ENCODE measurements at places on chromosomes 2 and 18. TPM values are rescaled to one million over a fixed set of nuclear protein-coding genes. Genes with fewer than 3 reads are reported as not detected.

GRCh38 chr18:75156831-75157230 lies 52.1 kb downstream of the PTGR3 start:
- ATAC-seq = no peak

DNA sequence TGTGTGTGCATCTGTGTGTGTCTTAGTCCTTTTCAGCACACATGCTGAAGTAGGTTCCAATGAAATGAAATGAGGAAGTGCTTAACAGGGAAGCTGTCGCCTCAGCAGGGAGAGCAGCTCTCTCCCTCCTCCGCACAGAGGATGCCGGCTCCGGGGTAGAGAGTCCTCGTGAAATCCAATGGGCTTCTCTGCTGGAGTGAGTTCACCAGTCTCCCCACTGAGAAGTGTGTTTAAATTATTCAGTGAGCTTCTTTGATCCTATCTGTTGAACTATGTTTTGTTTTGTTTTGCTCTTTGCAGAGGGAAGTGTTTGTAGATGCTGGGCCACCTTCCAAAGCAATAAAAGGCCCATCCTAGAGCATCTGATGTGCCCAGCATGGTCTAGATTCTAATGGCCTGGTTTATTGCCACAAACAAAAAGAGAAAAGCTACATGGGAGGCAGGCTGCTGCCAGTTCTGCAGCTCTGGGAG lies 6.7 kb downstream of the PPP1R7 start:
- no peak for ATAC-seq

ASXL3 gene
- total RNA-seq = not detected

DLX2 gene
- total RNA-seq = not detected

SNED1 gene
- 3.0 TPM for total RNA-seq

- no peak for ATAC-seq
Observed at GRCh38 chr18:4024702-4025101, 430.4 kb downstream of the DLGAP1 start.

DNA sequence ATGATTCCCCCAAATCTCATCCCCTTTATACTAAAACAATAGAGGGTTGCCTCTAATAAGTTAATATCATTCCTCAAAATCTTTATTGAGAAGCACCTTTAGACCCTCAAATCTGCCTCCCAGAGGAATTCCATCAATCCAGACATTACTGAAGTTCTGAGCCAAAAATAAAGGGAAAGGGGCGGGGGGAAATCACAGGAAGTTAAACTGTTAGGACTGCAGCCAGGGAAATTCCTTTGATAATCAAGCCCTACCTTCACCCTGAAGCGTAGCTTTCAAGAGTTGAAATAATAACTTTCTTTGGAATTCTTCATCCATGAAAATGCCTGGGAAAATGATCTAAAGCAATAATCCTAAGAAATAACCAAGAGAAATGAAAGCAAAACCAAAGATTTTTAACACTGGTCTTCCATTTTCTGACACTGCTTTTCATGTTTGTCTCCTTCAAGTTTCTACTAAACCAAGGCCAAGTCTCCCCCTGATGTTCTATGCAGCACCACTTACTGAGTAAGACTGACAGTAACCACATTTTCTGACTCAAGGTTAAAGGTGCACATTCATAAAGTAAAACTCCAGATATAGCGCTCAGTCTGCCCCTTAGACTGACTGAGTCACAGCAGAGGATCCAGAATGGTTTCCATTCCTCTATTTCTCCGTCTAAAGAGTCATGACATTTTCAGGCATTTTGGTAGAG lies 78.2 kb downstream of the TCF4 start:
- peak; percentile 71 for ATAC-seq

CRACDL gene
- 0.16 TPM for total RNA-seq

ERFE gene
- total RNA-seq = not detected

GRCh38 chr18:60675801-60676200 lies 303.2 kb upstream of the MC4R start:
- ATAC-seq = no peak

SP5 gene
- total RNA-seq = 0.19 TPM

GRCh38 chr2:99595373-99595772 lies 105.6 kb upstream of the REV1 start:
- ATAC-seq = no peak

C2orf66 gene
- 1.0 TPM for total RNA-seq

ZAP70 gene
- 233 TPM for total RNA-seq

KIAA1328 gene
- 8.9 TPM for total RNA-seq

DNA sequence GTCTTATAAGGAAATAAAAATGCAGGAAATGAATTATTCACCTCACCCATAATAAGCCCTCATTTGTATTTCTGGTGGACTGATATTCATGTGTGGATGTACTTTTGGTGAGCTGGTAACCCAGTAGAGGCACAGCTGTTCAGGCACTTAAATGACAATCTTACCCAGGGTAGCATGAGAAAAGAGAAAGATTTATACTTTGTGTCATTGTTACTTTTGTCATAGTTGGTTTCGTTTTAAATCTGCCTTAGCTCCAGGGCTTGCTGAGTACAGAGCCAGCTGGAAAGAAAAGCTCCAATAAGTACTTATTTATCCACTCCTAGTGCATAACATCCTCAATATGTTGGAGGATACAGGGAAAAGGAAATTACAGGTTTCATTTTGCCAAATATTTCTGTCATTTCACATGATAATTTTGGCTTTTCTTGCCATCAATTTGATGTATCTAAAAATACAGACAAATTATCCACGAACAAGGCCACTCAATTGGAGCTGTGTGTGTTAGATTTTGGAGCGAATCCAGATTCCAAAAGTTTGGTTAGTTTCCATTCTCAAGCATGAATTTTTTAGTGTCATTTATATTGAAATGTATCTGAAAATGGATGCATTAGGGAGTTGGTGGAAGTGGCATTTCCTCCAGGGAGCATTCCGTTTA lies 1276.1 kb upstream of the FAM98A start:
- no peak for ATAC-seq

DNA sequence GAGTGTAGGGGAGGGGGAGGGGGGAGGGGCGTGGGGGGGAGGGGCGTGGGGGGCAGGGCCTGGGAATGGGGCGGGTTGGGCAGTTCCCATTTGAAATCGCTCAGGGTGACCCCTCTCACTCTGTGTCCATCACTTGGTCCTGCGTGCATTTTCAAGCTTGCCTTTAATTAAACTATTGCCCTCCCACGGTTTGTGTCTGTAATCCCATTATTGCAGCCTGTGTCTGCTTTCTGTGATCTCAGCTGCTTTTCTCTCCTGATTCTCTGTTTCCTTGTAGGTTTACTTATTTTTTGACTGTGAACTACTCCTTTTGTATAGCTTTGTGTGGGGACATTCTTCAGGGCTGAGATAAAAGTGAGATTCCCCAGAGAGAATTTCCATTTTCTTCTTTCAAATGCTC lies 1.3 kb downstream of the DCDC2C start:
- ATAC-seq = no peak

HOXD13 gene
- total RNA-seq = not detected

SGO2 gene
- 67.7 TPM for total RNA-seq

SATB2 gene
- 0.15 TPM for total RNA-seq

- peak; percentile 18 for ATAC-seq
Observed at GRCh38 chr2:96856776-96857666, 795 bp downstream of the ANKRD39 start.

DNA sequence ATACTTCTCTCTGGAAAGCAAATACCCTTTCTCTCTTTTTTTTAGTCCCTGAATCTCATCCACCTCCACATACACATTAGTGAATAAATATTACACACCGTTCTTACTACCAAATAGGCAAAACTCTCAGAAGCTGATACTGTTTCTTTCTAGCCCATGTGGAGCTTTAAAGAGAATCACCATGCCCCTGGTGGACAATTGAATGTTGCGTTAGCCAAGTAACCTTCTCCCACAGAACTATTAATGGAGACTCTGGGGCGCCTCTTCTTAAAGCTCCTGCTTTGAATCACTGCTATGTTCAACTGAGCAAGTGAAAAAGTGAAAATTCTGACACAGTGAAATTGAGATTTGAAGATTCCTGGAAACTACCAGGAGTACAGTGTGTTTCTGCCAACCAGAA lies 522.8 kb upstream of the CDH7 start:
- no peak for ATAC-seq

DNA sequence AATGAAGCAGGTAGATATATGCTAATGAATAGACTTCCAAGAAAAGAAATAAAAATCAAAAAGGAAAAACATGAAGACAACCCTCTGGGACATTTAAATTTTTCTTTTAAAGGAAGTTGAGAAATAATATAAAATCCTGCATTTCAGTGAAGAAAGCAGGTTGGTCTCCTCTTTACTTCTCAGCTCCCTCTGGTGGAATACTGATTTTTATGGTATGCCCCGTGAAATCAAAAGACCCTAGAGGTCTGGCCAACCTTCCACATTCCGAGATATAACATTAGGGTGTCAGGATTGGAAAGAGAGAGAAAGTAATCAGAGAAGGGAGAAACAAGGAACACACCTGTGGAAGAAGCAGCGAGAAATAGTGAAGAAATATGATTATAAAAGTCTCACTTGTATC lies 72.7 kb downstream of the DNER start:
- ATAC-seq = no peak
